Natural killer cell treated with Interleukin-12 subunit alpha and Interleukin-12 subunit beta and Interleukin-15 and Interleukin-18, amount 100 ng/mL, for 72 hours (primary cell): ENCODE measurements at places on chromosomes 13 and 19.

GRCh38 chr19:55857149-55857548 is 20.8 kb downstream of the NLRP4 start:
- no peak for DNase-seq

DNA sequence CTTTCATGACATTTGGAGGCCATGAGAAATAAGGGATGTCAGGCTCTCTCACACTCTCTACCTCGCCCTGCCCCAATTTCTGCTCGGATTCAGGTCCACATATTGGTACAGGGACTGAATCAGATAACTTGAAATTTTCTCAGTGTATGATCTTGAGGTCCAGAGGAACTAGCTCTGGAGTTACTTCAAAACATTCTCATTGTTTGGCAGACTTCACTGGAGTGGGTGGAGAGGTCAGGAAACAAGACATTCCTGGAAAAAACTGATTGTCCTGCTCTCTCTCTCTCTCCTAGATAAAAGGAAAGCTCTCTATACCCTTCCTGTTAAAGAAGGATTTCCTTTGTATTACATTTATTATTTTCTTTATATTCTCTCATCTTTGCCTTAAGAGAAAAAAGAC is 428.1 kb upstream of the DACH1 start:
- DNase-seq, result no peak

DNA sequence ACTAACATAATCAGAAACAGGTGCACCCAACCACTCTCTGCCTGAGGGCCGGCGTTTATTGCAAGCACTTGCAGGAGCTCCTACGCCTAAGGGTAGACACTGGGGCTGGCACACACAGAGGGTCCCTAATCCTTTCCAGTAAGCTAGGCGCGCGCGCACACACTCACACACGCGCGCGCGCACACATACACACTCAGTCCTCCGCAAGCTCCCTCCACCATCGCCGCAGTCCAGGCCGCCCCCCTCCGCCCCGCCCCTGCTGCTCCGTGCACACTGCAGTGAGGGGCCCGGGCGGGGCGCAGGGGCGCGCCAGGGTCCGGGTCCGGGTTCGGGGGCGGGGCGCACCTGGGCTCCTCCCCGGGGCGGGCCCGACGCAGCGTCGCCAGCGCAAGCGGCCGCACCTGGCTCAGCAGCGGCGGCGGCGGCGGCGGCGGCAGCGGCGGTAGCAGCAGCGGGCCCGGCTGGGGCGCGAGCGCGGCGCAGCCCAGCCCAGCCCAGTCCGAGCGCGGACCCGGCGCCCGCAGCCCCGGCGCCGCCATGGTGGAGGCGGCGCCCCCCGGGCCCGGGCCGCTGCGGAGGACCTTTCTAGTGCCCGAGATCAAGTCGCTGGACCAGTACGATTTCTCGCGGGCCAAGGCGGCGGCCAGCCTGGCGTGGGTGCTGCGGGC is at the start of gene CAMSAP3:
TSS of gene CAMSAP3 (plus strand) at position 398 of the 668 bp plus-strand sequence. CDS start at position 538, 140 bp downstream.
- DNase-seq, result no peak

GRCh38 chr19:40530091-40530901 is 46.4 kb upstream of the SHKBP1 start:
- no peak for DNase-seq
